ENCODE measurements at places on chromosomes 6 and 20.
A peak's percentile ranks its signal among the peaks of the same experiment; 100 is the strongest.

GRCh38 chr6:25057111-25057905 lies 121.5 kb upstream of the RIPOR2 start:
- DNase-seq = no peak

DNA sequence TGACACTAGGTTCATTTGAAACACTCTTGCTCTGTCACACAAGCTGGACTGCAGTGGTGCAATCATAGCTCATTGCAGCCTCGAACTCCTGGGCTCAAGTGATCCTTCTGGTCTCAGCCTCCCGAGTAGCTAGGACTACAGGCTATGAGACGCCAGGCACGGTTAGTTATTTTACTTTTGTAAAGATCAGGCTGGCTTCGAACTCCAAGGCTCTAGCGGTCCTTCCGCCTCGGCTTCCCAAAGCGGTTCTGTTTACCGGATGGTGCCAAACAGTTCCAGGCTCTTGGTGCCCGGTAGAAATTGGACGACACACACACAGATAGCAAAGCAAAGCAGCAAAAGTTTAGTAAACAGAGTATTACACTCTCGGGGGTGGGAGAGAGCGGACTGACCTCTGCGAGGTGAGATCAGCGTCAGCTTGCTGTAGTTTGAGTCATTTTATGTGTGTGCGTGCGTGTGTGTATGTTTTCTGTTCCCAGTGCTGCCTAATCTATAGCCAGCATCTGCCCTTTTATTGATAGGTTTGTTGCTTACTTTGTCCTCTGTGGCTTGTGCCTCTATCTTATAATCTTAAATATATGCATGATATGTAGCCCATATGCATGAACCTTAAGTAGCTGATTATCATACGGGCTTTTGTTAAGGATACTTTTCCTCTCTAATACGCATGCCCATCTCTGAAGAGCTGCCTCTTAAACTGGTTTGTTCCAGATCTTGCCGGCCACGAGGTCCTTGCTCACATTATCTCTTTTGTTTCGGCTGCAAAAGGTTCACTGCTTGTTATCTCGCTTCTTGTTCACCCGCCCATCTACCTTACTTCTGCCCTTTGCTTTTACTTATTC lies 75.2 kb downstream of the OR2B2 start:
- peak; percentile 80 for DNase-seq

DNA sequence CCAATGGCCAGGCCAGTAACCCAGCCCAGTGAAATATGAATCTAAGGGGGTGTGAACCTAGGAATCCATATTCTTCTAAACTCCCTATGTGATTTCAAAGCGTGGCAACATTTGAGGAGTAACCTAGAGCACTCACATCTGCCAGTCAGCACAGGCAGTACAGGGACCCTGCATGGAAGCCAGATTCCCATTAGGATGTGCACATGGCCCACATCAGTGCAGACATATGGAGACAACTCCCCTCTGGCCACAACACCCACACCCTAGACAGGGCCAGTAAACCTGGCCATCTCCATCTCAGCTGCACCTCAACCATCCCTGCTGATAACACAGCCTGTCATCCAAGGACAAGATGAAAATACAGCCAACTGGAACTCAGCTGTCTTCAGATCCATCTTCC lies 56.5 kb downstream of the KIF16B start:
- DNase-seq = no peak

DNA sequence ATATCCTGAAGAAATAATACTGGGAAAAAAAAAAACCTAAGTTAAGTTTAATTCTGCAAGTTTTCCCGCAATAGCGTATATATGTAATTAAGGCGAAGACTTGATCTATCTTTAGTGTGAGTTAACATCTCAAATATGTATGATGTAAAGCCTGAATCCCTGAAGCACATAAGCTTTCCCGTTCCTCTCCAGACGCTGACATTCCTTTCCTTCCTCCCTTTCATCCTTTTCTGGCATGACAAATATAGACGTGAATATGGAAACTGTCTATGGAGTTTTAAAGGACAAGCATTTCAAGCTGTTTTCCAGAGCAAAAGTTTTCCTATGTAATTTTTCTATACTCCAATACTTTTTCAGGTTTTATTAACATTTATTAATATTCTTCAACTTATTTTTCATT lies 637.0 kb downstream of the COL12A1 start:
- DNase-seq = no peak

DNA sequence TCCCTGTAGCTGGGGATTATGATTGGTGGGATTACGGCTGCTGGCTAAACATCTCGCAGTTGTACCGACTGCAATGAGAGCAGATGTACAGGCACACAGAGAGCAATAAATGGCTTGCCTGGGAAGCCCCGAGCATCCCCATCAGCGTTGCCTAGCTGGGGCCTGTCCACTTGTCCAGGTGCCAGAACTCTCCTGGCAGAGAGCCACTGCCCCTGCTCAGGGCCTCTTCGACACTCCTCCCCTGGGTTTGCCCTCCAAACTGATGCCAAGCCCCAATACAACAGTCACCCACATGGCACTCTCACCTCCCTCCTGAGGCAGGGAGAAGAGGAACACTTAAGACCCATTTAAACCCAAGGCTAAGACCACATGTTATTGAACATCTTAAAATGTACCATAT lies 715.1 kb downstream of the PTPRT start:
- no peak for DNase-seq

- no peak for DNase-seq
Observed at GRCh38 chr6:105794870-105795269, 291.3 kb upstream of the PRDM1 start.

GRCh38 chr6:147003186-147003585 lies 201.0 kb upstream of the STXBP5 start:
- no peak for DNase-seq

GRCh38 chr20:57788936-57789613 lies 79.3 kb upstream of the PMEPA1 start:
- no peak for DNase-seq

GRCh38 chr6:134238960-134239795 lies 78.7 kb downstream of the SGK1 start:
- no peak for DNase-seq

GRCh38 chr20:63100174-63100925 lies 93.6 kb upstream of the BHLHE23 start:
- peak; percentile 17 for DNase-seq

GRCh38 chr20:56636716-56637115 lies 7.6 kb downstream of the TFAP2C start:
- no peak for DNase-seq

DNA sequence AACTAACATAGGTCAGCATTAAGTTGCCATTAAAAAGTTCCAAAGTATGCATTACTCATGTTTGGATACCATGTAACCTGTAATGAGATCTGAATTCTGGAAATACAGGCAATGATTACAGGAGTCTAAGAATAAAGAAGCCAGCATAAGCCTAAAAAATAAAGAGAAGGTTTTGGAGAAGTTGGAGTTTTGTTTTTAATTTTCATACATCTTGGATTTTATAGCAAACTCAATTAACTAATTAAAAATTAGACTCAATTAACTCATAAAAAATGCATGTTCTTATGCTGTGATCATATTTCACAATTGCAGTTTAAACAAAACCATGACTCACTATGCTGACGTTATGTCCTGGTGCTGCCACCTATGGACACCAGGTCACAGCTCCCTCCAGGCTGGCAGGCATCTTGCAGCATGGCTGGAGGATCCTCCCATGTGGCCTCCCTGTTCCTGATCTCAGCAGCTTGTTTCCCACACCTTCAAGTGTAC lies 648.8 kb upstream of the AGPAT4 start:
- no peak for DNase-seq

GRCh38 chr6:119276211-119276610 lies 73.3 kb downstream of the MAN1A1 start:
- no peak for DNase-seq

DNA sequence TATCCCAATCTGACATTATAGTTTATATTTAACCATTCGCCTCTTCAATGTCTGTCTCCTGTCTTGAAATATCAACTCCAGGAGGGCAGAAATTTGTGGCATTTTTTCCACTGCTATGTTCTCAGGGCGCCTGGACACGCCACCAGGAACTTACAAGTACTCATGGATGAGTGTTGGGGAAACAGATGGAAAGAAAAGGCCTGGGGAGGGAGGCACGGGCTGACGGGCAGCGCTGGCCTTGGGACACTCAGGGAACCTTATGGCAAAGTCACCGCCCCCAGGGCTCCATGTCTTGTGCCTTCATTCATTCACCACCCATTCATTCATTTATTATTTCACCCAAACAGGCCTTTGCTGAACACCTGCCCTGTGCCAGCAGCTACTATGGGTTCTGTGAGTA lies 222.9 kb downstream of the PREX1 start:
- DNase-seq = no peak

GRCh38 chr6:35072051-35072697 lies 69.0 kb downstream of the TCP11 start:
- DNase-seq = no peak

DNA sequence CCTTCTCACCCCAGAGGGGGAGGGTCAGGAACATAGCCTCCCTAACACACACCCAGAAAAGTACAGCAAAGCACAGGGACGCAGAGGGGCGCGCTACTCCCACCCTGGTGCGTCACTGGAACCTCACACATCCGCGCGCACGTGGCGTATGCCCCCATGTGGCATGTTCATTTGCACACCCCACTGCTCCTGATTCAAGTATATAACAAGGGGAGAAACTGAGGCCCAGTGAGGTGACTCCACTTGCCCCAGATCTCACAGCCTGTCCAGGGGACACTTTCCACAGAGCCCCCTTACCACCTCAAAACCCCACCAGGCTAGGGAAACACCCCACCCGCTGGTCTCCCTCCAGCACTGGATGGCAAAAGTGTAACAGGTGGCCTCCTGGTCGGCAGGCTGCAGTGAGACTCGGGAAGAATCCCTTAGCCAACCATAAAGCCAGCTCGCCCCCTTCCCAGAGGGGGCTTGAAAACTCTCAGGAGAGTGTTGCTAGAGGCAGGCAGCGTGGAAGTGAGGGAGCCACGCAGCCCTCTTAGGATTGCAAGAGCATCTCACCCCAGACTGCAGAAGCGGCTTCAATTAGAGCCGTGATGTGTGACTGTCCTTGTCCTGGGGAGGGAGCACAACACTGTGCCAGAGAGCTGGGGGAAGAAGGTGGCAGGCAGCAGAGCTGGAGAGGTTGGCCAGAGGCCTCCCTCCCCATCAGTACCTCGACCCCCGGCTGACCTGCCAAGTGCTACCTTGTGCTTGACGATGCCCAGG lies at the start of gene GRM4:
Gene GRM4, minus strand, starts transcription at position 67 of the 762 bp plus-strand sequence. CDS start 12,591 bp downstream, outside the sequence.
- DNase-seq = no peak

GRCh38 chr6:31864818-31865204 lies 2.2 kb upstream of the NEU1 start:
- DNase-seq = no peak

Data from coronary artery (tissue), 2 donors.